Heart left ventricle (tissue), 16 donors: ENCODE measurements at places on chromosomes 16 and 17. TPM values are rescaled to one million over a fixed set of nuclear protein-coding genes. Genes with fewer than 3 reads are reported as not detected.

The SPAG5 gene
- total RNA-seq = 0.39 TPM

DNA sequence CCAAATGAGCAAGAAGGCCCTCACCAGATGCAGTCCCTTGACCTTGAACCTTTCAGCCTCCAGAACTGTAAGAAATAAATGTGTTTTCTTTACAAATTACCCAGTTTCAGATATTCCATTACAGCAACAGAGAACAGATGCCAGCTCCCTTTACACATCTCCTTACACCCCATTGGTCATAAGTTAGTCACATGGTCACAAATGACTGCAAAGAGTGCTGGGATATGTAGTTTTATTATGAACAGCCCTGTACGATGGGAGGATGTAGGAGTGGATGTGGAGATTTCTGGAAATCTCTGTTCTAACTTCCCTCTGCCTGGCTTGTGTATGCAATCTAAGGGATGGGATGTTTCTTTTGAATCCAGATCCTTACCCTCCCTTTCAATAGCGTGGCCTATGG lies 13.3 kb upstream of the RPL38 start:
- DNase-seq = no peak

- DNase-seq = no peak
These were observed 26.5 kb downstream of the YPEL2 start for GRCh38 chr17:59357929-59358328.

- no peak for DNase-seq
These were observed 32.8 kb upstream of the ABCC12 start for GRCh38 chr16:48188449-48189102.

GRCh38 chr17:7575481-7575883 lies 4.0 kb upstream of the CD68 start:
- DNase-seq = no peak

- DNase-seq = peak; percentile 82
These were observed 743 bp downstream of the WIPI1 start for GRCh38 chr17:68456339-68457167.

DNA sequence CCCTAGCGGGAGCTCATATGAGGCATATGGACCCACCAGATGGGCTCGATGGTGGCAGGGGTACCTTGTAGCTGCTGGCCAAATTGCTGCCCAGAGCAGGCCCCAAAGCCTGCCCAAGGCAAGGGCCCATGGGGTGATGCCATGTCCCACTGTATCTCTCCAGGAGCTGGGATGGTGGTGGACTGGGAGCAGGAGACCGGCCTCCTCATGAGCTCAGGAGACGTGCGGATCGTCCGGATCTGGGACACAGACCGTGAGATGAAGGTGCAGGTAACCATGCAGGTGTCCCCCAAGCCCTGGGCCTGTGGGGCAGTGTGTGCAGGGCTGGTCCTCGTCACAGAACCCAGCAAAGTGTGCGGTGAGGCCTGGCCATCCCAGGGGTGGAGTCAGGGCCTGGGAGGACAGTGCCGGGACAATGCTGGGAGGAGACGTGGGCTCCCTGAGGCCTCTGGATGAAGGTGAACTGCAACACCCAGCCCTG lies 34.1 kb upstream of the CHMP6 start:
- peak; percentile 25 for DNase-seq

GRCh38 chr16:11677959-11678881 lies 10.0 kb downstream of the SNN start:
- DNase-seq = peak; percentile 20
